Ovary (tissue), 10 donors: ENCODE measurements at places on chromosomes 4 and X. TPM values are rescaled to one million over a fixed set of nuclear protein-coding genes. Genes with fewer than 3 reads are reported as not detected.

DNA sequence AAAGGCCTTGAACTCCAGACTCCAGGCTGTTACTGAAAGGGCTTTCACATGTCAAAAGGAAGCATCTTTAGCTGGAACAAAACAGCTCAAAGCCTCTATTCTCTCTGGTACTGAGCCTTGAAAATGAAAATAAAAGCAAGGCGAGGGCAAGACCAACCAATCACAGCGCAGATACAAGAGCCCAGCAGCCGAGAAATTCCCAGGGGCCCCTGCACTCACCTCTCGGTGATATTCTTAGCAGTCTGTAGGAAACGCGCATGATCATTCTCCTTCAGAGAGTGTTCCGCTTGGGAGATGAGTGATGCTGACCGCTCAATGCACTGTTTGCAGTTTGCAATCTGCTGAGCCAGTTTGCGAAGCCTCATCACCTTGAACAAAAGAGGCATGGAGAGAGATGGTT, 138.1 kb downstream of the MID1 start:
- DNase-seq, result no peak

GRCh38 chr4:123452616-123453015, 56.0 kb downstream of the SPRY1 start:
- DNase-seq, result no peak

DNA sequence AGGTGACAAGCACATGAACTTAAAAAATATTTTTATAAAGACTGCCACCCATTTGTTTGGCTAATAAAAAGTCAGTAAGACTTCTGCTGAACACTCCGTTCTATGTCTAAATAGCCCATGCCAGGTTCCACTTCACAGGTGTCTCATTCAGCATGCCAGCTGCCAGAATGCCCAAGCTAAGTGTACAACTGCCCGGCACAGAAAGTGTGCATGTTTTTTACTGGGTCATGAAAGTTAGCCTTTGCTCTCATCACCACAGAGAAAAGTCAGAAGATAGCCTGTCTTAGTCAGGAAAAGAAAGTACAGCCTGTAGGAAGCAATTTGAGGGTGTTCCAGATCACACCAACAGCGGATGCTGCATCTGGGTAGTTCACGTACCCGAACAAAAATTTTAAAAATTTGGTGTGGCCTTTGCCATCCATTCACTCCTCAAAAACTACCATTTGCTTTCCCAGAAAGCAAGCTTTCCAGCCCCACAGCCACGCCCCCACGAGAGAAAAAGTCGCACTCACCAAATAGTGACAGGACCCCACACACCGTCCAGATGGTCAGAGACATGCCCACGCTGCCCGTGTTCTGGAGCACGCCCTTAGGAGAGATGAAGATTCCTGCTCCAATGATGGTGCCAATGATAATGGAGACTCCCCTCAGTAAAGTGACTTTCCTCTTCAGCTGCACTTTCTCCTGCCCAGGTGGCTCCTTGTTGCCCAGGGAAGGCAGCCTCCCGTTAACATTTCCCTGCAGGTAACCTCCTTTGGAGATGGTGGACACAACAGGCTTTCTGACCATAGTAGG, 671 bp downstream of the SLC7A11 start:
- no peak for DNase-seq

- DNase-seq, result no peak
Observed at GRCh38 chrX:118630848-118631247, 96.6 kb upstream of the IL13RA1 start.

DNA sequence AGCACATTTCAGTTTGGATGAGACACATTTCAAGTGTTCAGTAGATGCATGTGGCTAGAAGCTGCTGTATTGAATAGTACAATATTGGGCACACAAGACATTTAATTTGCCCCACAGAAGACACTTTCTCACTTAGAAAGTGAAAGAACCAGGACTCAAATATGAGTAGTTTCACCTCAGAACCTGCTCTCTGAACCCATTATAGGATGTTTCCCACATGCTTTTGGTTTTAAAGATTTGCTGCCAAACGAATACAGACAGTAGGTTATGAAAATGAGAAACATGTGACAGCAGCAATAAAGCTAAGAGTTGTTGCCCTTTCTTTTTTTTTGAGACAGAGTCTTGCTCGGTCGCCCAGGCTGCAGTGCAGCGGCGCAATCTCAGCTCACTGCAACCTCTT, 32.3 kb downstream of the C4orf54 start:
- no peak for DNase-seq

DNA sequence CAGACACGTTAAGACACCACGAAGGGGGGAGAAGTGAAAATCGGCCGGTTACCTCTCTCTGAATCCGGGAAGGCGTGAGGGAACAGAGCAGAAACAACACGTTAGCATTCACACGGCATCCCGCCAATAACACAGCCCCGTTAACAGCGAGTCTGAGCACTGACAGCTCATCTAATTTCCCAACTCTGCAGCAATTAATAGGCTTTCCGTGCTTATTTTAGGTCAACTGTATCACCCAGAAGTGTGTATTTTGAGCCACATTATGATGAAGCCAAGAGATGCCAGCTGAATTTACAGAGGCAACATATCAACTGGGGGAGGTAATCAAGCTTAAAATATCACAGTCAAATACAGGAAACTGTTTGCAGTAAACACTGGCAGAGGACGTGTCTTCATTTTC, 92.6 kb downstream of the NSUN7 start:
- DNase-seq, result peak; percentile 62

DNA sequence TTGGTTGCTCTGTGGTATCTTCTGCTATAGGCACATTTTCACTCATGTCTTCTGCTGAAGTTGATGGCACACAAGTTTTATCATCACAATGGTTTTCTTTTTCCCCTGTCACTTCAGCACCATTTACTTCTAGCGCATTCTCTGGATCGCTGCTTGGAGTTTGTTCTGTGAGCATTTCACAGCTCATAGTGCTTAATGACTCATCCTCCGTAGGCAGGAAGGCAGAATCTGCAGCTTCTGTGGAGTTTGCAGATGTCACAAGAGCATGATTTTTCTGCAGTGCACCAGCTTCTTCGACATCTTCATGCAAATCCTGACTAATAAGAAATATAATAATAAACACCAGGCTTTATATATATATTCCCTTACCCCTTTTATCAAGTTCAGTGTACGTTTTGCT, 83.6 kb downstream of the CHM start:
- no peak for DNase-seq

DNA sequence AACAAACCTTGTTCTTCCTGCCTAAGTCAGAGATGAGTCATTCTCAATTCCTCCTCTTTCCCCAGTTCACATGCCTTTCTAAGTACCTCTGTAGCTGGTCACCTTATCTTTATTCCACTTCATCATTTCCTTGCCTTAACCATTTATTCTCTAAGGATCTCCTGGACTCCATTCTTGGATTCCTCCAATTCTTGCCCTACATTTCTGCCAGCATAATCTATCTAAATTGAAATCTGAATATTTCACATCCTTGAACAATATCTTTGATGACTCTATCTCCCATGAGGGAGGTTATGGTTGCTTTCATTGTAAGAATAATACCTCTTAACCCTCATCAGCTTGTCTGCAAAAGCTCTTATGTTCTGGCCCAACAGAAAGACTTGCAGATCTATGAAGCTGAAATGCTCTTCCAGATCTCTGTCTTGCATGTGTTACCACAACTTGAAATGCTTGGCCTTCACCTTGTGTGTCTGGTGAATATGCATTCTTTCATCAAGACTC, 28.6 kb upstream of the PDE5A start:
- no peak for DNase-seq

GRCh38 chr4:120826449-120826848, 96.1 kb downstream of the PRDM5 start:
- DNase-seq, result no peak

- DNase-seq, result peak; percentile 41
Observed at GRCh38 chr4:169070071-169070894, 60.2 kb upstream of the CBR4 start.

DNA sequence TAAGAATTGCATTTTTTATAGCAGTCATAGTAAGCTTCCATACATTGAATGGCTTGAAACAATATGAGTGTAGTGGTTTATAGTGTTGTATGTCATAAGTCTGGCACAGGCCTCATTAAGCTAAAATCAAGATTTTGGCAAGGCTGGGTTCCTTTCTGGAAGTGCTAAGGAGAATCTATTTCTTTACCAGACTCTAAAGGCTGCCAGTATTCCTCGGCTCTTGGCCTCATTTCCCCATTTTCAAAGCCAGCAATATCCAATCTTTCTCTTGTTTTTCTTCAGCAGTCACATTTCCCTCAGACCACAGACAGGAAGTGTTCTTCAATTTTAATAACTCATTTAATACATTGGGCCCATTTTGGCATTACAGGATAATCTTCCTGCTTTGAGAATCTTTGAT, 1155.5 kb upstream of the PABPC4L start:
- DNase-seq, result no peak

The EDA gene
- total RNA-seq, result 7.7 TPM

The TLR2 gene
- 17.9 TPM for total RNA-seq

The SUPT20HL2 gene
- total RNA-seq, result 0.52 TPM
